ENCODE measurements at places on chromosomes 11 and 22.

GRCh38 chr22:35582218-35582860, 34.8 kb downstream of the MB start:
- DNase-seq = no peak

DNA sequence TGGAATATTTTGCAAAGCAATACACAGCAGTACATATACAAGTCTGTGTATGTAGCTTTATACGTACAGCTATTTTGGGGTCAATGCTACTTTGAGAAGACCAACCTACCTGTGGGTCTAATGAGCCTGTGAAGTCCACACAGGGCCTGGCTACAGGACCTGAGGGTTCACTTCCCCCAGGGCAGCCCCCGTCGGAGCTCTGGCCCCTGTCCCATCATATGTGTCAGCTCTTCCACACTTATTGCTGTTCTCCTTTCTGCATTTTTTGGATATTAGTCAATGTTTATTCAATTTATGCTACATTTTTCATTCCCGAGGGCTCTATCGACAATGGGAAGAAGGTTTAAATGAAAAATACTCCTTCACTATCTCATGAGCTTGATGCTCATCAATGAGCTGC, 1473.6 kb downstream of the BRD1 start:
- DNase-seq = no peak

- no peak for DNase-seq
Measured at GRCh38 chr11:1807264-1807995, 27.4 kb upstream of the SYT8 start.

GRCh38 chr22:39481595-39481994, 20.5 kb upstream of the MIEF1 start:
- no peak for DNase-seq

DNA sequence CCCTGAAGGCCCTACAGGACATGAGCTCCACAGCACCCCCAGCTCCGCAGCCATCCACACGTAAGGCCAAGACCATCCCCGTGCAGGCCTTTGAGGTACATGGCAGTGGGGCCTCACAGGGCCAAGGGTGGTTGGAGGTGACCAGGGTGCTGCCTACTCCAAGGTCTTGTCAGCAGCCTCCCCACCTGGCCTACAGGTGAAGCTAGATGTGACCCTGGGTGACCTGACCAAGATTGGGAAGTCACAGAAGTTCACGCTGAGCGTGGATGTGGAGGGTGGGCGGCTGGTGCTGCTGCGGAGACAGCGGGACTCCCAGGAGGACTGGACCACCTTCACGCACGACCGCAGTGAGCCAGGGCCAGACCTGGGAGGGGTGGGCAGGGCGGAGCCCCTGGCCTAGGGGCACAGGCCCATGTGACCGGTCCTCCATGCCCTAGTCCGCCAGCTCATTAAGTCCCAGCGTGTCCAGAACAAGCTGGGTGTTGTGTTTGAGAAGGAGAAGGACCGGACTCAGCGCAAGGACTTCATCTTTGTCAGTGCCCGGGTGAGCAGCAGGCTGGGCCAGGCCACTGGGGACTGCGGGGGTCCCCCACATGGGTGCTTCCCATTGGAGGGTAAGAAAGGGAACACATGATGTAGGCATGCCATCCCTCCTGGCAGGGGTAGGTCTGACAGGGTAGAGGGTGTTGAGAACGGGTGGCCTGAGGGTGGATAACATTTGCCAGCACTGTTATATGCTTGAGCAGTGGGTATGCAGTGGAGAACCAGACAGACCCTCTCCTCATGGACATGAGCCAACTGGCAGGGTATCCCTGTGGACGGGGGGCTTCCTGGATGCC, 5.6 kb downstream of the INPPL1 start:
- no peak for DNase-seq

DNA sequence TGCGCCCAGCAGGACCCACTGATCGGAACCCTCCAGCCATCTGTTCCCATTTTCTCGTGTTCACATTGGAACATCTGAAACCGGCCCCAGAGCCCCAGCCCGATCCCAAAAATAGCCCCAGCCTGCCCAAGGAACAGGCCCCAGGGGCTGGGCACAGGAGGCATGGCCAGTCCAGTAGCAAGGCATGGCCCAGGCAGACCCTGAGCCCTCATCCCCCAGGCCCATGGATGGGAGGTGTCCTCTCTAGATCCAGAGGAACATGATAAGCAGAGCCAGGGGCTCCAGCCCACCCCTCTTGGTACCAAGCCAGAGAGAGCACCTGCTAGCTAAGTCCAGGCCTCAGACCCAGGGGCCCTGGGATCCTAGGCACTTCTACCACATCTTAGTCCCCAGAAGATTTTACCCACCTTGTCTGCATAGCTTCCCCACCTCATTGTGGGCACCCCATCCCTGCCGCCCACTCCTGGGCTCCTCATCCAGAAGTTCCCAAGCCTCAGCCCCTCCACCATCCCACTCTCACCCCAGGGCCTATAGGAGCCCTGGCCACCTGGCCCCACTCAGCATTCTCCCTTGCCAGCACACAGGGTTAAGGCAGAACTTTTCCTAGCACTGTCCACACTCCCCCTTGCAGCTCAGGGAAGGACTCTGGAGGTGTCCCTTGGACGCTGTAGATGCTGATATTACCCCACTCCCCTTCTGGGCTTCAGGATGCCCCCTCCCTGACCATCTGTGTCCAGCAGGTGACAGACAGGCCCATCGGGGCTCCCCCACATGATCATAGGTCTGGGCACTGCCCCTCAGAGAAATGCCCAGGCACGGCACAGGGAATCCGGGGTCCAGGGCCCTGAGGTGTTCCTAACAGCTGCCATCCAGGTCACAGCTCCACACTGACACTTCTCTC, 9.5 kb downstream of the BCL9L start:
- DNase-seq = no peak

DNA sequence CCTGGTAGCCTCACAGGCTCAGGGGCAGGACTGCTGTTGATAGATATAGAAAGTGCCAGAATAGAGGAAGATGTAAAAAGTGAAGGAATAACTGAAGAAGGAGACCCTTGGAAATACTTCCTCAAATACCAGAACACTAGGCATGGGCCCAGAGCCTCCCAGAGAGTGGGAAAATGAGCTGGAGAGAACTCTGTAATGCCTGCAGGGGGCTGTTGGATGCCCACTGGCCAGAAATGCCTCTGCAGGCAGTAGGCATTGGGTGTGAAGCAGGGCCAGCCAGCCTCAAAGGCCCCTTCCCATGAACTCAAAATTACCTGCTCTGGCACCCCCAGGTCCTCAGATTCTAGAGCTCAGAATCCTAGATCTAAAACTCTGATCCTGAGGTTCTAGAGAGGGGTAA, 15.1 kb downstream of the P2RY2 start:
- no peak for DNase-seq

- DNase-seq = no peak
Measured at GRCh38 chr22:32552521-32552920, 77.9 kb downstream of the FBXO7 start.

DNA sequence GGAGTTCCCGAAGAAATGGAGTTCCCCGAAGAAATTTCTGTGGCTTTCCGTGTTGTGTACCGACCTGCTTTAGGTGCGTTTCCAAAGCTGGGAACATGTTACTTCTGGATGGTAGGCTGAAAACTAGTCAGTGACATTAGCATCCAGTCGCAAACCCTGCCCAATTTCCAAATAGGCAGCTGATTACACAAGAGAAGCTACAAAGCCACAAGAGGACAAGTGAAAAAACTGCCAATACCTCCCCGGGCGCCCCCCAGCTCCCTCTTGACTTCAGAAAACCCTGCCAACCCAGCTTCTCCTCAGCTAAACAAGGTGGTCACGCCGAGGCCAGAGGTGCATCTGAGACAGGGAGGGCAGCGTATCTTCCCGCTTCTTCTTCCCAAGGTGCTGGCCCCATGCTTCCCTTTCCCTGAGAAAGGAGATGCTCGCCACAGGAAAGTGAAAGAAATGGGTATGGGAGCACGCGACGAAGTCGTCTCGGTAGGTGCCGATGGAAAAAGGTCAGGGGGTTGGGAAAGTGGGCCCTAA, 551 bp downstream of the AGBL2 start:
- DNase-seq = peak; percentile 19

- DNase-seq = no peak
Measured at GRCh38 chr11:73645972-73646631, at the start of gene PLEKHB1. Gene PLEKHB1, plus strand, starts transcription at chr11:73646581. Its CDS starts 28 bp downstream, at chr11:73646609.

GRCh38 chr22:29211066-29211465, 5.4 kb downstream of the EMID1 start:
- no peak for DNase-seq

GRCh38 chr11:103988595-103988969, 47.9 kb upstream of the DDI1 start:
- DNase-seq = no peak

- no peak for DNase-seq
Measured at GRCh38 chr11:70405679-70406395, 7.5 kb downstream of the CTTN start.

DNA sequence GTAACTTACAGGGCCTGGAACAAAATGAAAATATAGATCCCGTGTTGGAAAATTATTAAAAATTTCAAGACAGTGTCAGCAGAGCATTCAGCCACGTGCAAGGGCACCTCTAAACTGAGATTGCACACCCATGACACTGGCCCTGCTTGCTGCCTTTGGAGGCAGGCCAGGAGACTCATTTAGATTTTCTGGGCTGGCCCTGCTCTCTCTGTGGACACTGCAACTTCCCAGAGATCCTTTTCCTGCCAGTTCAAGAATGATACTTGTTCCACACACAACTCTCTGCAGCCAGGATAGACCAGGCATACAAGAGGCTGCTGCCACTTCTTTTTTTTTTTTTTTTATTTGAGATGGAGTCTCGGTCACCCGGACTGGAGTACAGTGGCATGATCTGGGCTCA, 56.7 kb upstream of the PTPRJ start:
- no peak for DNase-seq

GRCh38 chr11:2771758-2772466, 72.1 kb upstream of the KCNQ1OT1 start:
- DNase-seq = no peak

- no peak for DNase-seq
Measured at GRCh38 chr11:75191330-75191717, 40.4 kb downstream of the SLCO2B1 start.

DNA sequence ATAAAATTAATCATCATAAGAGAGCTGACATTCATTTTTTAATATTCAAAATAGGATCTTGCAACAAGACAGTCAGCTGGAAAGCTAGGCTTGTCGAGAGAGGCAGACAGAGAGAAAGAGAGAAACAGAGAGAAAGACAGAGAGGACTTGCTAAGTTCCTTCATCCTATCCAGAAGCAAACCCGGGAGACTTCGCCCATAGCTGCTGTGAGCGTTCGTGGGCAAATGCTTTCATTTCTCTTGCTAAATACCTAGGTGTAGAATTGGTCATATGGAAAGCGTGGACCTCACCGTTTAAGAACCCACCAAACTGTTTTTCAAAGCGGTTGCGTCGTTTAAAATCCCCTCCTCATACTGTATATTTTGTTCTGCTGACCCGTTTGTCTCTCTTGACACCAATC, 25.3 kb upstream of the KRTAP5-6 start:
- DNase-seq = no peak

GRCh38 chr11:20937826-20938225, 268.4 kb downstream of the NELL1 start:
- no peak for DNase-seq

DNA sequence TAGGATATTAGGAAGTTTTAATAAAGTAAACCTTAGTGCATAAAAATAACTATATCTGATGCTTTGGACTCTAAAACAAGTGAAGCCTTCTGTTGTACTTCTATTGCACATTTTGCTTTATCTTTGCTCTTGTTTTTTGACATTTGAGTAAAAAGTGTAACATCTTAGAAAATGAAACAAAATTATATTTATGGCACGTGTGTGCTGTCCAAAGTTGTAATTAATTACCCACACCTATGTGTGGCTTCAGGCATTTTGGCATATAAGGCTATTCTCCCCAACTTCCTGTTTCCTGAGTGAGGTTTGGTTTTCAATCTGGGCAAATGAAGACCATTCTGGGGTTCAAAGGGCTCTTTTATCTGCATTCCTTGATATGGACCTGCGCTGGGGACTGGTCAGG, at the start of gene OOSP1:
Gene OOSP1, plus strand, starts transcription at position 301 of the 400 bp plus-strand sequence. Its CDS starts 23 bp downstream, at position 324.
- DNase-seq = no peak

DNA sequence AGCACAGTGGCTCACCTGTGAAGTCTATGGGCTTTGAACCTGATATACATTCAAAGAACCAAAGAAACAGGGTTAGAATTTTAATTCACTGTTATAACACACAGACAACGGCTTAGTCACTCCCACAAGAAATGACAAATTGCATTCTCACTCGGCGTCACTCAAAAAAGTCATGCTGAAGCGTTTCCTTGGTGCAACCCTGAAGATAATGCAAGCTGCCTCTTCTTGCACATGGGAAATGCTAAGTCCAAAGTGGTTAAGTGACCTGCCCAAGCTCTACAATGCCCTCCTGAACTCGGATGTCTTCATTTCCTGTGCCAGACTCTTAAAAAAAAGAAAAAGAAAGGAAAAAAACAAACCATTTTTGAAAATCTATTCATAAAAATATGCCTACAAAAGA, 10.0 kb downstream of the LGR4 start:
- peak; percentile 25 for DNase-seq

- no peak for DNase-seq
Measured at GRCh38 chr11:119027561-119028345, 2.9 kb downstream of the SLC37A4 start.

DNA sequence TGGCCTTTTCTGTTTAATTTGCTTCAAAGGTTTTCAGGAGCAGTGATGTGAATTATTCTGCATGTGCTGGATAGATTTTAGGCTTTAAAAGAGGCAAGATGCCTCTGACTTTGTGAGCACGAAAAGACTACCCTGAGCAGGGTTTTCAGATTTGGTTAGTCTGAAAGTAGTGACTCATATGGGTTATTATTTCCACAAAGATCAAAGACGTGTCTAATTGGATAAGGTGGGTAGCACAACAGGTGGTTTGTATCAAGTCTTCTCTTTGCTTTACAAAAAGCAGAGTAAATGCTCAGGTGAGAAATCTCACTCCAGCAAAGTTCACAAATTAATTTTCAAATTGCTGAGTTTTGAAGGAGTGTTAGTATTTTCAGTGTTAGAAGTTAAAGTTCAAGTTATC, 37.6 kb upstream of the DBX1 start:
- no peak for DNase-seq

- no peak for DNase-seq
Measured at GRCh38 chr22:48432781-48433518, 1394.7 kb downstream of the BRD1 start.

DNA sequence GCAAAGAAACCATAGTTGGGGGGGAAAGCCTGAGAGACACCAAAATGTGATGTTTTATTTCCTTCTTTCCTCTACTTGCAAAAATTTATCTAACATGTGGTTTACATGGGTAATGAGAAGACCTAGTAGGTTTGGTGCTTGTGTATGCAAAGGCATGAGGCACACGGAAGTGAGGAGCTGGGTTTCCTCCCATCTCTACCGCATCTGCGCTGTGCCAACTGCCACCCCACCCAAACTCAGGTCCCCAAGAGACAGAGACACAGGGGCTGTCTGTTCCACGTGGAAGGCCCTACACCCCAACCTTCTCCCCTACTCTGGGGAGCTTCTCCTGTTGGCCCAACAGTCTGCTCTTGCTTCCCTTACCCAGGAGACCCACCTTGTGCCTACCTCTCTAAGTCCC, 4.8 kb downstream of the RTL6 start:
- DNase-seq = no peak

- DNase-seq = no peak
Measured at GRCh38 chr11:76831686-76832310, 28.9 kb upstream of the ACER3 start.

- DNase-seq = no peak
Measured at GRCh38 chr11:129658526-129658867, 157.2 kb upstream of the TMEM45B start.

- no peak for DNase-seq
Measured at GRCh38 chr11:17738151-17738973, 3.8 kb downstream of the KCNC1 start.
